Activated effector memory CD4-positive, alpha-beta T cell treated with Interleukin-2 at 50 U/mL for 16 hours (primary cell): ENCODE measurements at places on chromosomes 3 and 15.

GRCh38 chr3:17802950-17803349 is 60.5 kb upstream of the TBC1D5 start:
- no peak for DNase-seq

- DNase-seq: no peak
Measured at GRCh38 chr15:32953533-32953910, 235.7 kb downstream of the GREM1 start.

DNA sequence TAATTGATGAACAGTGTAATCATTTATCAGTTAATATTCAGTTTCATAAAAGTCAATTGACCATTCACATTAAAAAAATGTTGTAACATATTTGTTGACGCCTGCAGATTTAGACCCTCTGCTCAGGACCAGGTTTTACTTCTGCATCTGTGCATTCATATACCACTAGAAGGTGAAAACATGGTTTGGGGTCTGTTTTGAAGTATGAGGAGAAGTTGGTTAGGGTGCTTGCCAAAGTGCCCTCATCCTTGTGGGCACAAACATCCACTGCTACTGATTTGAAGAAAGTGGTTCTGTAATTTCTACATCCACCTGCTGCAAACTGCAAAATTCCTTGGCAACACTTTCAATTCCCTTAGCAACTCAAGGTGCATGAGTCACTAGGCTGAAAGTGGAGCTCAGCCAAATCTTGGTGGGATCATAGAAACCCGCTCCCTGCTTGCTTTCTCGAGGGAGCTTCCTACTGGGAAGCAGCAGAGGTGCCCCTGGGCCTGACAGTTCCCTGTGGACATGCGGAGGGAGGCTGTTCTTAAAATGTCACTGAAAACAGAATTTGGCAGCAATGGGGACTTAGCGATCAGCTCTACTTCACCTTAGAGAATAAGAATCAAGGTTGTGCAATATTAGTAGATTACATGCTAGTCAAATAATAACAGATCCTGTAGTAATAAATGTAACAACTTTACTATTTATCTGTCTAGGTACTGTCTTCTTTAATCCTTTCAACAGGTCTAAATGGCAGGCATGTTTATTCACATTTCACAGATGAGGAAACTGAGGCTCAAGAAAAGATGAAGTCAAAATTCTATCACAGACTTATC is 301.0 kb upstream of the TBL1XR1 start:
- DNase-seq: no peak

DNA sequence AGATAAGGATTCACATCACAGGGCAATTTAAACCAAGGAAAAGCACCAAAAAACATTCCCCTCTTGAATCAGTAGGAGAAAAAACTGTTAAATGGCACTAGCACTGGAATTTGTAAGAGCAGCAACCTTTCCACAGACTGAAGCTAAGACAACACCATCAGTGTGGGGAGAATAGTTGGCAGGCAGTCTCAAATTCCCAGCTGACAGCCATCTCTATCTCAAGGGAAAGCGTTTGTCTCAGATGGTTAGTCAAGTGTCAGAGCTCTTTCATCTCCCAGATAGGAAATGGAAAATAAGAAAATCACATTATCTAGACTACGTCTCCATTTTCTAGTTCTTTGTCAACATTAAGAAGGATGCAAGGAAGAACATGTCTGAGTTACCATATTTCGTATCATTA is 228.7 kb downstream of the WDR72 start:
- DNase-seq: no peak

GRCh38 chr3:69871868-69872267 is 127.7 kb upstream of the SAMMSON start:
- no peak for DNase-seq

DNA sequence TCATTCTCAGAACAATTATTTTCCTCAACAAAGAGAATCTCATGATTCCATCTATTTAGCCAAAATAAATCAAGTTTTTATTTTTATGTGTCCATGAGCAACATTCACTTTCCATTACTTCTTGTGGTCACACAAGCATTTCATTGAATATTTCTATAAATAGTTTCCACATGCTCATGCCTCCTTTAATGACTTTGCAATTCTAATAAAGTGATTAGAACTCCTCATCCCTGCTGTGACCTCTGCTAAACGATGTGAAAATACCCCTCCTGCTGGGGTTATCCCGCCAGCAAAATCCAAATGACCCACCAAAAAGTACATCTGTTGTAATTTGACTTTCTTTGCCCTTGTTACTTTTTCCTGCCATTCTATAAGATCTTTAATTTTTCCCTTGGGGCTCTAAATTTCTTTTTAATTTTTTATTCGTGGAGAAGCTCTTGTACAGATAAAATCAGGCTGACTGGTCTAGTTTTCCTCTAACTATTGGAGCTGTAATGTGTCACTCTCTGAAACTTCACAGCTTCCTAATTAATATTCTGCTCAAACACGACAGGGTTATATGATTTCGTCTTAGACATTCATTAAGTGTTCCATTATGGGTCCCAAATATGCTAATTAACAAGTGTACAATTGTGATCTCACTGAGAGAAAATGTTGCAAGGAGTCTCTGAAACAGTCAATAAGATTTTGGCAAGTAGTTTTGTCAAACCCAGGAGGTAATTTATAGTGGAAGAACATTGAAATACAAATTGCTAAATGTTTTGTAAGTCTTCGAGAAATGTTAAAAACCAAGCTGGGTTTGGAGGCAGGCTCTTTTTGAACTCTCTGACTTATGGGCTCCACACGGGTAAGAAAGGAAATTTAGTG is 533.1 kb upstream of the NAALADL2 start:
- DNase-seq: no peak

GRCh38 chr15:68151277-68151676 is 53.9 kb downstream of the CALML4 start:
- DNase-seq: no peak

DNA sequence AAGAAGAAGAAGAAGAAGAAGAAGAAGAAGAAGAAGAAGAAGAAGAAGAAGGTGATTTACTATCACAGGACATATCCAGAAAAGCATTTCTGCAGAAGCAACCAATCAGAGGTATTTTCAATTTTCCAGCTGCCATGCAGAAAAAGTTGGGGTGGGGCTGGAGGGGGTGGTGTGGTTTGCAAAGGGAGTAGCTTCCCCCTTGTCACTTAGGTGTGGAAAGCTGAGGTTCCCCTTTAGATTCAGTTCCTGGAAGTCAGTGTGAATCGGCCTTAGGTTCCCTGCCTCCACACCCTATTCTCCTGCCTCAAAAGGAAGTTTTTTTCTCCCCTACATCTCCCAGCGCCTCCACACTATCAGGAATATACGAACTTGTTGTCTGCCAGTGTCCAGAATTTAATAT is 276.7 kb upstream of the ARRDC4 start:
- DNase-seq: no peak

DNA sequence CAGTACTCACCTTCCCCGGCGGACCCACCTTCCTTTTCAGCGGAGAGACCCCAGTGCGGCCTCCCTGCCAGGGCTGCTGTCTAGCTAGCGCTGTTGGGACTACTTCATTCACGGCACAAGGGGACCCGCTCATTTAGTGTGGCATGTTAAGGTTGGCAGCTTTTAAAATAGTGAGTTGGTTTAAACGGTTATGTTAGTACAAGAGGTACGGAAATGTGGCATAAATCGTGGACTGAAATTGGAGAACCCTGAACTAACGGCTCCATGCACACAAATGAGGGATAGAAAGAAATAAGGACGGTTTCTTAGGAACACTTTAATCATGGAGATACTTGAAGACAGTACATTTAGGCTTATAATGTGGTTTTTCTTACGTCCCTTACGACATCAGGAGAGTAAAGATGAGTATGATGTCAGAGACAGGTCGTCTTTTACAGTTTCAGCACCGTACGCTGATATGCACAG is 752 bp downstream of the CEP63 start:
- no peak for DNase-seq

DNA sequence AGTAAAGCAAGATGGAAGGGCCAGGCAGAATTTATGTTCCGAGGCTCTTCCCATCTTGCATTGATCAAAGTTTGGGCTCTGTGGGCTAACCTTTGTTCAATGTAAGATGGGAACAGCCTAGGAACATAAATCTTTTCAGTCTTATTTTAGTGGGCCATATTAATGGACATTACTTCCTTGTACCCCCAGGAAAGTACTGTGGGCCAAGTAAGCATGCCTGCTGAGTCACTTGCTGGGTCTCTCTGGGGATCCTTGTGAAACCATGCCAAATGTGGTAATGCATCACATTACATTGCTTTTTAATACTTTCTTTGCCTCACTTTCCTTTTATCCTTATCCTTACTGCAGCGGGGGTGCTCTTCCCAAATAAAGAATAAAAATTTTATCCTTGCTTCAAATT is 349.5 kb upstream of the POU1F1 start:
- DNase-seq: no peak

GRCh38 chr15:80434926-80435720 is 30.9 kb downstream of the ARNT2 start:
- DNase-seq: no peak

GRCh38 chr3:50652709-50653108 is 22.0 kb upstream of the DOCK3 start:
- DNase-seq: peak; percentile 29

DNA sequence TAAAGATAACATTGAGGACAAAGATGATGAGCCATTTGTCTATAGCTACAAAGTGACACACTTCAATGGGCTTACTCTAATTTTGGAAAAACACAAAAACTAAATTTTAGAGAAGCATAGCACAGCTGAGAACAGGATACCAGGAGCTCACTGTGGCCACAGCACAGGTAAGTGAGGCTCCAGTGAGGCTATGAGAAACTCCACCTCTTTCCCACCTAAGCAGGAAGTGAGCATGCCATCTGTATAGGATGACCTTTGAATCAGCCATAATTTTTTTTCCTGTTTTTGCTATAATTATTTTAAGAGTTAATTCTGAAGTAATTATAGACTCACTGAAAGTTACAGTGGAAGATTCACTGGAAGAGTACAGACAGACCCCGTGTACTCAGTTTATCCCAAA is 82.1 kb upstream of the DCLK3 start:
- no peak for DNase-seq

DNA sequence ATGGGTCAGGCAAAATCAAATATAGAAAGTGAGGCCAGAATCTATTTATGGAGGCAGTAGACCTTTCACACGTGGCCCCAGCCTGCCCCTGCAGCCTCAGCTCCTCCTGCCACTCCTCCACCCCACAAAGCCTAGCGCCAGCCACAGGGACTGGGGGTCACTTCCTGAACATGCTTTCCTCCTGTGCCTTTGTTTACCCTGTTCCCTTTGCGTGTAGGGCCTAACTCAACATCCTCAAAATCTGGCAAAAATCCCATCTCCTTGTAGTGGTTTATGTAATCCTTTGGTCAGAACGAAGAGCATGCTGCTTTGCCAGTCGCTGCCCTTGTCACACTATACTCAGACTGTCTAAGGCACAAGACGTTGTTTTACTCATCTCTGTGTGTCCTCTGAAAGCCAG is 39.6 kb downstream of the KBTBD12 start:
- DNase-seq: no peak

GRCh38 chr15:45710657-45711056 is 75.8 kb downstream of the SQOR start:
- DNase-seq: no peak

- no peak for DNase-seq
Measured at GRCh38 chr3:138351916-138352550, 3.7 kb downstream of the MRAS start.

GRCh38 chr3:72312339-72312738 is 527.4 kb upstream of the PROK2 start:
- no peak for DNase-seq

GRCh38 chr3:5613599-5613998 is 426.1 kb downstream of the EDEM1 start:
- DNase-seq: no peak

DNA sequence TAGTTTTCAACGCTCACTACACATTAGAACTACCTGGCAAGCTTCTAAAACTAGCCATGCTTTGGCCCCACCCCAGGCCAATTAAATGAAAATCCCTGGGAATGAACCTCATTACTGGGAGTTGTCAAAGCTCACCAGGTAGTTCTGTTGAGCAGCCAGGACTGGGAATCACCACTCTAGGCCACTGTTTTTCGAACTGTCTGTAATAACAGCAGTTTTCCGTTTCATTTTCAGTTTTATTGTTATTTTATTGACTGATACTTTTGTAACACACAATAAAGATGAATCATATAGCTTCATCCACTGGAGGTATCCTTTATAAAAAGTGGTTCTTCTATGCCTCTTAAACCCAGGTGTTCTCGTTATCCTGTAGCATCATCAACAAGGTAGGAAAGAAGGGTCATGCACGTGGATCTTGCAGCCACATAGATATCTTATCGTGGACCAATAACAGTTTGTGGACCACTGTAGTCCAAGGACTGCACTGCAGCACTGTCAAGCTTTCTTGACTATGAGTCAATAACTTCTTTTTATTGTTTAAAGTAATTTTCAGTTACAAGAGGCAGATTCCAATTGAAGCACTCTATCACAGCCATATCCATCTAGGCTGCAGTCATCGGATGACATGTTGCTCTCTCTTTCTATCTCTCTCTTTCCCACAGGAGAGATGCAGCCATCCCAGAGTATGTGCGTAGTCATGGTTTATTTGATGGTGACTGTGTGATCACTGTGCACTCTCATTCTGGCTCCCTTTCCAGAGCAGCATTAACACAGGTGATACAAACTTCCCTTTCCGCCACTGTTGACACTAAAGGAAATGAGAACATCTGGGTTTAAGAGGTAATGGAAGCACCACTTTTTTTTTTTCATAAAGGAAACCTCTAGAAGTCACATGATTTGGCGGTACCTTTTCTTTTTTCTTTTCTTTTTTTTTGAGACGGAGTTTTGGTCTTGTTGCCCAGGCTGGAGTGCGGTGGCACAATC is 39.0 kb upstream of the BLM start:
- no peak for DNase-seq

- DNase-seq: no peak
Measured at GRCh38 chr3:51620543-51620942, 50.5 kb upstream of the TEX264 start.

GRCh38 chr15:88911766-88912118 is 1.4 kb downstream of the MFGE8 start:
- DNase-seq: no peak

- DNase-seq: no peak
Measured at GRCh38 chr3:30048431-30048830, 558.0 kb upstream of the TGFBR2 start.

GRCh38 chr15:69482686-69483256 is 30.2 kb downstream of the RPLP1 start:
- DNase-seq: no peak

GRCh38 chr15:68933001-68933400 is 2.7 kb downstream of the SPESP1 start:
- no peak for DNase-seq

- DNase-seq: no peak
Measured at GRCh38 chr15:76200083-76200465, 111.2 kb downstream of the ETFA start.

- DNase-seq: no peak
Measured at GRCh38 chr3:14305324-14305723, 97.1 kb upstream of the SLC6A6 start.
